CD4-positive, alpha-beta T cell treated with Interferon alpha-2 for 1 hour (primary cell): ENCODE measurements at places on chromosomes 6 and 20.

- DNase-seq, result peak; percentile 60
These were observed 54.2 kb downstream of the TBC1D7 start for GRCh38 chr6:13273931-13274706.

GRCh38 chr6:11168091-11168635, 56.6 kb upstream of the ERVFRD-1 start:
- no peak for DNase-seq

- no peak for DNase-seq
These were observed 318.3 kb upstream of the OPRM1 start for GRCh38 chr6:153720732-153721131.

DNA sequence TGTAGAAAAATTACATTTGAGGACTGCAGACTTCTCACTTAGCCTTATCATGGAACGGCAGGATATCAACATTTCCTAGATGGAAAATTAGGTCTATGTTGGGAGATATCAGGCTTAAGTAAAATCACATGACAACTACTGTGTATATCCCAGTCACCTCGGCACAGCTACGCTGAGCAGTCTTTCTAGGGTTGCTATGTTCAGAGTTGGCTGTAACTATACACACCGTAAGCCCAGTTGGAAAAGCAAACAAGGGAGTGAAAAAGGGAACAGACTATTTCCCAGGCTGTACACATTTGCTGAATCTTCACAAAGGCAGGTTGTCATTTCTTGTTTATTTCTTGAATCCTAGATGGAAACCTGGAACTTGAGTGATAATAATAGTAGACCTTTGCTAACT, 80.7 kb upstream of the PTPRK start:
- no peak for DNase-seq

DNA sequence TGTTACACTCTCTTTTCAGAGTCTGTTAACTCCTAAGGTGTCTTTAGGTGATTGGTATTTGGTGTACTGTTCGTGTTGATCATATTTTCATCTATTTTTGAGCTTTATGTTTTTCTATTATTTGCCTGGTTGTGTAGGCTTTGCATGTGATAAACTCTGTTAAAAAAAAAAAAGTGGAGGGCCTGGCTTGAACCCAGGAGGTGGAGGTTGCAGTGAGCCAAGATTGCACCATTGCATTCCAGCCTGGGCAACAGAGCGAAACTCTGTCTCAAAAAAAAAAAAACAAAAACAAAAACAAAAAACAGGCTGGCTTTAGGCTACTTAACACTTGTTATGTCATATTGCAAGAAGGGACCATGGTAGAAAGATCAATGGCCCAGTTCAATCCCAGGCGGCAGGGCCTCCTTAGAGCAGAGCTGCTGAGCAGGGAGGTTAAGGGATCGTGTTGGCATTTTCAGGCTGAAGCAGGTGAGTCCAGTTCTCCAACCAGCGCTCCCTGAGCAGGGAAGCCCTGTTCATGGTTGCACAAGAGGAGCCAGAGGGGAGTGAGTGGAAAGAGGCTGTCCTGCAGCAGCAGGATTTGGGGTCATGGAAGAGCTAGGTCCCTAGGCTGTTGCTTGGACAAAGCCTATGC, 8.5 kb downstream of the PYGB start:
- no peak for DNase-seq

GRCh38 chr6:18352842-18353241, 34.3 kb upstream of the RNF144B start:
- DNase-seq, result no peak

- DNase-seq, result no peak
These were observed 35.3 kb upstream of the GFOD1 start for GRCh38 chr6:13522656-13523055.

- no peak for DNase-seq
These were observed 6.4 kb downstream of the CNKSR3 start for GRCh38 chr6:154504102-154504501.

DNA sequence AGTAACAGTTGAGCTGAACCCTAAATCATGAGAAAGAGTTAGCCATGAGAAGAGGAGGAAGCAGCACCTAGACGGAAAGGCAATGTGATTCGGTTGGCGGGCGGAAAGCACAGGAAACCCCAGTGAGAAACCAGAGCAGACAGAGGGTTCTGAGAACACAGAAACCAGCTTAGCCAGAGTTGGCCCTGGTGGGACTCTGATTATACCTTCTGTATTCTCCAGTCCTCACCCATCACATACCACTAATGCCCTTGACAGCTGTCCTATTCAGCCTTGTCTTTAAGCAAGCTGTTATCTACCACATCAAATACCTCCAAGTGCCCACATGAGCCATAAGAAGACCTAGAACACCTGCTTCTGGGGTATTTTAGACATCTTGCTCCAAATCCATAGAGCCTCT, 58.9 kb upstream of the LRRC1 start:
- DNase-seq, result no peak

GRCh38 chr6:16651871-16652270, 109.4 kb downstream of the ATXN1 start:
- DNase-seq, result peak; percentile 82

- no peak for DNase-seq
These were observed 173.1 kb downstream of the HACE1 start for GRCh38 chr6:104686550-104687175.

GRCh38 chr6:112695001-112695400, 347.9 kb downstream of the RFPL4B start:
- DNase-seq, result no peak

GRCh38 chr20:23872065-23872464, 7.5 kb downstream of the CST5 start:
- no peak for DNase-seq

DNA sequence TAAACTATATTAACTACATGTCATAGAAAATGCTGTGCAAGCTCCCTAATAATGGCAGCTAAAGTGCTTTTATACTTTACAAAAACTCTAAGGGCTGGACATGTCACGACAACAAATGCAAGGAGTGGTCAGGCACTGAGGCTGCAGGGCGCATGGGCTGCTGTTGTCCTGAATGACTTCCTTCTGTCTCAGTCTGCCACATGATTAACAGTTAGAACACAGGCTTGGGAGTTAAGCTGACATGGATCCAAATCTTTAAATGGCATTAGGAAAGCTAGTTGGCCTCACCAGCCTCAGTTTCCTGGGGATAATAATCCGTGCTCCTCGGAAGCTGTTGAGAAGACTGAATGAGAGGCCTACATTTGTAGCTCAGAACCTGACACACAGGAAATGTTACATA, 57.4 kb downstream of the PREP start:
- DNase-seq, result no peak

DNA sequence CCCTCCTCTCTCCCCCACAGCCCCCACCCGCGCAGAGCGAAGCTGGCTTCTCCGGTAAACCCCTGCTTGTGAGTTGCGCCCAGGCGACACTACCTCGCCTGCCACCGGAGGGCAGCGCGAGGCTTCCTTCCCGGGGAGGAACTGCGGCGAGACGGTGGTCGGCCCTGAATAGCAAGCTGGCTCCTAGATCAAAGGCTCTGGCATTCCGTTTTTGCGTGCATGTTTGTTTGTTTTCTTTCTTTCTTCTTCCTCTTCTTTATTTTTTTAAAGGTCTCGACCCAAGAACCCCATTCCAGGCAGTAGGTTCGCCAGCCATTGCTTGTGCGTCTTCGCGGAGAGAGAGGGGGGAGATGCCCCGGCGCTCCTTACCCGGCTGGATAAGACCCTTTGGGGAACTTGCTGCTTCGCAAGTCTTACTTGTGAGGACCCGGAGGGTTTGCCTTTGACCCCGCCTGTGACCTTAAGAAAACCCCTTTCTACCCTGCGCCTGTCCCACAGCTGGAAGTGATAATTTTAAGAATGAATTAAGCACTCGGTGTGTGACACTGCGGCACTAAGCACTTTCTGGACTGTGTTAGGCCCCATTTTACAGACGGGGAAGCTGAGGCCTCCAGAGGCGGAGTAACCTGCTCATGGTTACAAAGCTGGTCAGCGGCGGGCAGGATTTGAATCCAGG, 92.7 kb upstream of the SIRPA start:
- DNase-seq, result peak; percentile 65

DNA sequence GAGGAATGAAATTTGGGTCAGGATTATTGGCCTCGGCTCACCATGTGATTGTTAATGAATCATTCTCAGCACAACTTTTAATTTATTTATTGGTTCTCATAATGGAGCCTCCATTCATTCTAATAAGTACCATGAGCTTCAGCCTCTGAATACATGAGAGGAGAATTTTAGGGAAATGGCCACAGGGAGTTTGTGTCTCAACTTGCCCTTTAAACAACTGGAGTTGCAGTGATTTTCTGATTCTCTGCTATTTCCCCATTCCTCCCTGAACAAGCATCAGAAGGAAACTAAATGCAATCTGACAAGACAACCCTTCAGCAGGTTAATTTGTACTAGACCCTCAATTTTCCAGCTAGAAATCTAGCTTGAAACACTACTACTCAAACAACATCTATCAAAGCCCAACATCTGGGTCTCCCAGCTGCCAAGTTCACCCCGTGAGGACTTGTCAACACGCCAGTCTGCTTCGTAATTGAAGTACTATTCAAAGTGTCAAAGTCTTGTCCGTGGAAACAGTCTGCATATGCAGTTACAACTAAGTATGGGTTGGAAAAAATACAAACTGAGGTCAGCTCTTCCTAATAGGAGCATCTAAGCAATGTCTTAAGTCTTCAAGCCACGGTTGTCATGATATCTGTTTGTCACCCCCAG, 235.4 kb downstream of the CDH4 start:
- DNase-seq, result no peak

GRCh38 chr20:44742304-44743079, 3.2 kb upstream of the KCNK15 start:
- DNase-seq, result no peak

- DNase-seq, result no peak
These were observed 4.9 kb upstream of the GRM4 start for GRCh38 chr6:34150766-34151165.

DNA sequence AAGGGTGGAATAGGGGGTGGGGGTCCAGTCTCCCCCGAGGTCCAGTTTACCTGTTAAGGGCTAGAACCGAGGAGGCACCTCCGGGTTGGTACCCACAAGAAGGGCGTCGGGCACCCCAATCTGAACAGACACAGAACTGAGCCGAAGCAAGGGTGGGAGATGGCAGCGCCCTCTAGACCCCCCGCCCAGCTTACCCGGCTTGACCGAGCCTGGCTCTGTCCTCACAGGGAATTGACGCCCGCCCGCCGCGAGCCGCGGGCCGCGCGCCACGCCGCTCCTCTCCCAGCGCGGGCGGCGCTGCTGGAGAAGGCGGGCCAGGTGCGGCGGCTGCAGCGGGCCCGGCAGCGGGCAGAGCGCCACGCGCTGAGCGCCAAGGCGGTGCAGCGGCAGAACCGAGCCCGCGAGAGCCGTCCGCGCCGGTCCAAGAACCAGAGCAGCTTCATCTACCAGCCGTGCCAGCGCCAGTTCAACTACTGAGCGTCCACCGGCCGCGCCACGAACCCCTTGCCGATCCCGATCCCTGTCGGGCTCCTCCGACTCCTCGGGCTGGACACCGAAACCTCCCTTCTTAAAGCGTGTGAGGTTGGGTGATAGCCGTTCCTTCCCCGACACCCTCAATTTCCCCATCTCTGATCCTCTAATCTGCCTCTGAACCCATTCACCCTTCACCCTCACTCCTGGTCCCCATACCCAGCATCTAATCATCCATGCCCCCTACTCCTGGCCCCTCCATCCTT, 5.9 kb downstream of the TP53INP2 start:
- no peak for DNase-seq

GRCh38 chr6:148747471-148748165, 788 bp downstream of the UST start:
- DNase-seq, result peak; percentile 63

DNA sequence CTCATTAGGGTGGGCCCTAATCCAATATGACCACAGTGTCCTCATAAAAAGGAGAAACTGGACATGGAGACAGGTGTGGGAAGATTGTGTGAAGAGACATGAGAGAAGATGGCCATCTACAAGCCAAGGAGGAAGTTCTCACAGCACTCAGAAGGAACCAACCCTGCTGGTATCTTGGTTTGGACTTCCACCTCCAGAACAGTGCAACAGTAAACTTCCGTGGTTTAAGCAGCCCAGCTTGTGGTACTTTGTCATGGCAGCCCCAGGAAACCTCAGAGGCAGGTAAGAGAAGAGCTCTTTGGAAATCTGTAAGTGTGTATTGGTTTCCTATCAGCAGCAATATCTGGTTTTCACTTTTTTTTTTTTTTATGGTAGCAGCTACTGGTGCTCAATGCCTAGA, 16.5 kb upstream of the CNKSR3 start:
- DNase-seq, result no peak

GRCh38 chr20:10059006-10059405, 24.2 kb downstream of the ANKEF1 start:
- DNase-seq, result no peak

DNA sequence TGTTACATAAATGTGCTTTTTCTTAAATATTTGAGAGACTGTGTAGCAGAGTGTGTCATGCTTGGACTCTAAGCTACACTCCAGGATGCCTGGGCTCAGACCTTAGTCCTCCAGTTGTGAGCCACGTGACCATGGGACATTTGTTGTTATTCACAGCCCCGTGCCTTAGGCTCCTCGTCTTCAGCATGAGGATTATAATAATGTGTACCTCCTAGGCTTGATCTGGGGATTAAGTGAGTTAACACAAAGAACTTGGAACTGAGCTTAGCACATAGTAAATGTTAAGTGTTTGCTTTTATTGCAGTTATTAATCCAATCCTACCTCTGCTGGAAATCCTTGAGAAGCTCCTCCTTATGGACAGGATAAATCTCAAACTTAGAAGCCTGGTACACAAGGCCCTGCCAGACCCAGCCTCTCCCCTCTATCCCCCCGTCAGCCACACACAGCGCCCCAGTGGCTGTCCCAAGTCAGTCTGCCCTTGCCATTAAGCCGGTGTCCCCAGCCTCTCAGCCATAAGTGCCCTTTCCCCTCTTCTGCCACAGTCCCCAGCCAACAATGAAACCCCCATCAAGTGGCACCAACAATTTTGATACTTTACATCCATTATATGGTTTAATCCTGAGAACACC, 177.5 kb downstream of the TMEM242 start:
- no peak for DNase-seq

DNA sequence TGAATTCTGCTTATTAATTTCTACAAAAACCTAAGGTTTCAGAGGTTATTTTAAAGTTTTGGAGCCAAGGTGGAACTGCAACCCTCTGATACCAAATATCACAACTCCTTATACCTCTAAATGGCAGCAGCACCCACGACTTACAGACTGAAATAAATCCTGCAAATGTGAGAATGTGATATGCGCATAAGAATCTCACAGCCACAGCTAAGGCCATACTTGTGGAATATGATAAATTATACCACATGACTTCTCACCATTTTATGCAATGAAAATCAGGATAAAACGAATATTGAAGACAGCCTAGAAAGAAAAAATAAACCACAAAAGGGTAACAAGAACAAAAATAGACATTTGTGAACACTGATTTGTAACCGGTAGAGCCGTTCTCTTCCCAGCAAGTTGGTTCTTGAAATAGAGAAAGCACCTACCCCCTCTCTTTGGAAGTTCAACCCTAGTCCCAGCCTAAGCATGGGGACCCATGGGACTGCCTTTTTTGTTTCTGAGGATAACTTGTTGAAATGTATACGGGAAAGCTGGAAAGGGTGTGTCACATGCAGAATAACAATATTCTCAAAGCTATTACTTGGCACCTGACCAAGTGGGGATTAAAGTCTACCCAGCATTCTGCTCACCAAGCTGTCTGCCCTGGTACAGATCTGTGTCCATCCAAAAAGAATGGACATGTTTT, 47.1 kb upstream of the MCM9 start:
- no peak for DNase-seq

GRCh38 chr6:31680226-31681134, at the start of gene LY6G5C:
Gene LY6G5C (minus strand): TSS chr6:31681067. CDS start chr6:31680373, 694 bp downstream.
- DNase-seq, result peak; percentile 80
